NCI-H69 (cell line): ENCODE measurements at places on chromosomes 6 and 20.

DNA sequence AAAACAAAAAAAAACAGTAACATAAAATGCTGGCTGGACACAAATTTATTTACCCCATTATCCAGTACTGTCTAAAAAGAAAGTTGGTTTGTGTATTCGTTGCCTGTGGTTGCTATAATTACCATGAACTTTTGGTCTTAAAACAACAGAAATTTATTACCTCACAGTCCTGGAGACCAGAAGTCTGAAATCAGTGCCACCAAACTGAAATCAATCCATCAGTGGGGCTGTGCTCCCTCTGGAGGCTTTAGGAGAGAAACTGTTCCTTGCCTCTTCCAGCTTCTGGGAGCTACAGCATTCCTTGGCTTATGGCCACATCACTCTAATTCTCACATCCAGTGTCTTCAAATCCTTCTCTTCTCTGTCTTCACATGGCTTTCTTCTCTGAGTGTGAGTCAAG, 79.4 kb downstream of the SNX5 start:
- no peak for DNase-seq

GRCh38 chr6:167560673-167561569, 236.0 kb downstream of the TTLL2 start:
- no peak for DNase-seq

- DNase-seq, result peak; percentile 47
Observed at GRCh38 chr6:28867086-28867409, 56.7 kb downstream of the TRIM27 start.

DNA sequence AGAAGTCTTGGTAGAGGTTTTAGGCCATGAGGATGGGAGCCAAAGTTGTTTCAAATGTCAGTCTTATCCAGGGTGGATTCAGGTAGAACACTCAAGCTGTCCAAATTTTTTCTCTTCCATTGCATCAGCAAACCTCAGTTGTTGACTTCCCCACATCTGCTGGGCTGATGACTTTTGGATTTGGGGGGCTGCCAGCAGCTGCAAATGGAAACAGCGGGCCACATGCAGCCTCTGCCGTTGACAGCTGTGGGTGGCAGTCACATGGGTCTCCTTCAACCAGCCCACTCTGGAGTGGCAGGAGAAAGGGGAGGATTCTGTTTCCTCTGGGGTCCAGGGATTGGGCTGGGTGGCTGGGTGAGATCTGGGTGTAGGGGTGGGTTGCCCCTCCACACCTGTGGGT, 5.8 kb upstream of the MLN start:
- DNase-seq, result no peak

GRCh38 chr6:100311707-100312251, 152.9 kb downstream of the SIM1 start:
- no peak for DNase-seq

GRCh38 chr20:31661625-31662371, 24.1 kb downstream of the COX4I2 start:
- peak; percentile 87 for DNase-seq

DNA sequence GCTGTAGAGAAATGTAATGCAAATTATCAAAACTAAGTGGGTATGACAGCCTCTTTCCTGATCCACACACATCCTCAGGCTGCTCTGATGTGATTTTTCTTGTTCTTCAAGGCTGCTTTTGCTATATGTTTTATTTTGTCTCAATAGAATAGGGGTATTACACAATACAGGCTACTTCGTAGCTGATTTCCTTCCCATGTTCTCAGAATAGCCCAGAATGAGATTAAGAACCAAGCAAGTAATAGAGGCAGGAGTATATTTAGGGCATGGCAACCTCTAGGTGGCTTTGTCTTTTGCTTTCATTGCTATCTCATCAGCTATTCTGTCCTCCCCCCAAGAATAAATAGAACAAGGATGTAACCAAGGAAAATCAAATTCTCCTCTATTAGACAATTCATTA, 241.8 kb downstream of the ALDH8A1 start:
- no peak for DNase-seq

GRCh38 chr20:17914957-17915356, 53.6 kb downstream of the SNX5 start:
- no peak for DNase-seq

- DNase-seq, result no peak
Observed at GRCh38 chr6:6469074-6469473, 119.4 kb upstream of the LY86 start.

DNA sequence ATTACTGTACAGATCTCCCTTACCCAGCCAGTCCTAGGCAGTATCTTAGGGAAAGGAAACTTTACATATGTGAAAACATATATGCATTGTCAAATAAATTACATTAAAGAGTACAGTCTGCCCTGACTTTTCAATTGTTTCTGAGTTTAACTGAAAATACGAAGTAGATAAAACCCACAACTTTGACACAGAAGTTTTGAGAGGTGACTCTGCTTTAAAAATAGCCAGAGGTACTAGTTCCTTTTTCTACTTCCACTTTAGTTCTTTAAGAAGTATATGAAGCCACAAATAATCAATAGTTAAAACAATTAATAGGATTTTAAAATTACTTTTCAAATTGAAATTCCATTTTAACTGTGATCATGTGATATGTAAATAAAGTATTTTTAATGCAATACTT, 62.9 kb downstream of the BMP5 start:
- DNase-seq, result no peak

GRCh38 chr20:47886454-47887041, 101.3 kb upstream of the SULF2 start:
- DNase-seq, result peak; percentile 39

- no peak for DNase-seq
Observed at GRCh38 chr6:168903613-168904345, 349.9 kb downstream of the THBS2 start.

GRCh38 chr6:138104618-138105213, 2.5 kb downstream of the PERP start:
- peak; percentile 81 for DNase-seq

GRCh38 chr6:159450815-159451465, 242.1 kb downstream of the SOD2 start:
- no peak for DNase-seq

DNA sequence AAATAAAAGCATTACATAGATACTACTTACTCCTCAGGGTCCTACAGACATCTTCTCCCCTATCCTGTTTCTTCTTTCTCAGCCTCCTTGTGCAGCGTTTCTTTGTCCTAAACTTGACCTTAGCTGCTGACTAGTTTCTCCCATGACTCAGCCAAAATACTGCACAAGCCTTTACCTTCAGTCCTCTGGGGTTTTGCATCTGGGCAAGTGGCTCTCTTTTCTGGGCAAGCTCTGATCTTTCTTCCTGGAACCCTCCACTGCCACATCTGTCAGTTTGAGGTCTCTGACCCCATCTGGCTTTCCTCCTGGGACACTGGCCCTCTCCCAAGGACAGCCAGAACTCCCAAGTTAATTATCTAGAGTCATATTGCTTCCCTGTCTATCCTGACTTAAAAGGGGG, 838.4 kb downstream of the DHX35 start:
- no peak for DNase-seq

- DNase-seq, result no peak
Observed at GRCh38 chr6:116887168-116887567, 10.1 kb downstream of the RFX6 start.

GRCh38 chr6:16765235-16765634, 4.0 kb upstream of the ATXN1 start:
- DNase-seq, result no peak

DNA sequence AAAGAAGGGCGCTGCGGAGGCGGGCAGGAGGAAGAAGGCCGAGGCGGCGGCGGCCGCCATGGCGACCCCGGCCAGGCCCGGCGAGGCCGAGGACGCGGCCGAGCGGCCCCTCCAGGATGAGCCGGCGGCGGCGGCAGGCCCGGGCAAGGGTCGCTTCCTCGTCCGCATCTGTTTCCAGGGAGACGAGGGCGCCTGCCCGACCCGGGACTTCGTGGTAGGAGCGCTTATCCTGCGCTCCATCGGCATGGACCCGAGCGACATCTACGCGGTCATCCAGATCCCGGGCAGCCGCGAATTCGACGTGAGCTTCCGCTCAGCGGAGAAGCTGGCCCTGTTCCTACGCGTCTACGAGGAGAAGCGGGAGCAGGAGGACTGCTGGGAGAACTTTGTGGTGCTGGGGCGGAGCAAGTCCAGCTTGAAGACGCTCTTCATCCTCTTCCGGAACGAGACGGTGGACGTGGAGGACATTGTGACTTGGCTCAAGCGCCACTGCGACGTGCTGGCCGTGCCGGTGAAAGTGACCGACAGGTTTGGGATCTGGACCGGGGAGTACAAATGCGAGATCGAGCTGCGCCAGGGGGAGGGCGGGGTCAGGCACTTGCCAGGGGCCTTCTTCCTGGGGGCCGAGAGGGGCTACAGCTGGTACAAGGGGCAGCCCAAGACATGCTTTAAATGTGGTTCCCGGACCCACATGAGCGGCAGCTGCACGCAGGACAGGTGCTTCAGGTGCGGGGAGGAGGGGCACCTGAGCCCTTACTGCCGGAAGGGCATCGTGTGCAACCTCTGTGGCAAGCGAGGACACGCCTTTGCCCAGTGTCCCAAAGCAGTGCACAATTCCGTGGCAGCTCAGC, 780 bp downstream of the ZCCHC3 start:
- DNase-seq, result peak; percentile 65

GRCh38 chr6:127459231-127459641, at the start of gene KIAA0408:
Gene KIAA0408 (minus strand): TSS chr6:127459389. CDS start chr6:127453981, 5,408 bp downstream.
- DNase-seq, result peak; percentile 68

DNA sequence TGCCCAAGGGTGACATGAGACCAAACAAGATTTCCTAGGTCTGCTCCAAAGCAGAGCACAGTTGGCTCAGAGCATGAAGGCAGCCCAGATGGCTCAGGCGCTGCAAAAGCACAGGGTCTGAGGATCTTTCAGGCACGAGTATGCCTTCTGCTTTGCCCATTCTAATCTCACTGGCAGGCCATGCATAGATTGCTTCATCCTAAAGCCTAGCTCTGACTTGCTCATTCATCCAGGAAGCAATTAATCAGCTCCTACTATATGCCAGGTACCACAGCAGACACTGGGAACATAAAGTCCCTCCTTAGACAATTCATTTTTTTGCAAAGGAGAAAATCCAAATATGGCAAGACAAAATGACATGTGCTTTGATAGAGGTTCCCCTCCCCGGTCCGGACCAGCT, 31.2 kb downstream of the GPLD1 start:
- no peak for DNase-seq

GRCh38 chr6:13666194-13667105, 45.2 kb downstream of the RANBP9 start:
- DNase-seq, result no peak

DNA sequence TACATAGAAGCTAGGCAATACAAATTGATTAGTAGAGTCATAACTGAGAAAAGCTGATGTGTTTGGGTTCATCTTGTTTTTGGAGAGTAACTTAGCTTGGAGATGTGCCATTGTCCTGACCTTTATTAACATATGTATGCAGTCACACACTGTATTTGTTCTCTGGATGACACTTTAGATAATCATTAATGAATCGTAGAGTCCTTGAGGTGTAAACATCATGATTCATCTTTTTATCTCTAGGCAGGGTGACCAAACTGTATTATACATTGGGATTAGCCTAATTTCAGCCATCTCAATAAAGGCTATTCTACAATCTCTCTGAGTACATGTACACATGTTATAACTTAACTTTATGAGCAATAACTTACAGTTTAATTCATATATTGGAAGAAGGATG, 3.6 kb upstream of the MTCL3 start:
- DNase-seq, result no peak

GRCh38 chr6:134902074-134902861, 47.6 kb downstream of the ALDH8A1 start:
- no peak for DNase-seq

DNA sequence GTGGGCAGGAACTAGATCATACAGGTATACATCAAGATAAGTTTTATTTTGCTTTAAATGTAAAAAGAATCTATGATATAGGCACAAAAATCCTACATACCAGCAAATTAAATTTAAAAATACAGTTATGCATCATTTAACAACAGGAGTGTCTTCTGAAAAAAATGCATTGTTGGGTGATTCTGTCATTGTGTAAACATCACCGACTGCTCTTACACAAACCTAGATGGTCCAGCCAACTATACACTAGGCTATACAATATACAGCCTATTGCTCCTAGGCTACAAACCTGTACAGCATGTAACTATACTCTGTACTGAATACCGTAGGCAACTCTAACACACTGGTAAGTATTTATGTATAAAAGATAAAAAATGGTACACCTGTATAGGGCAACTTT, 139.4 kb downstream of the RNGTT start:
- peak; percentile 41 for DNase-seq

DNA sequence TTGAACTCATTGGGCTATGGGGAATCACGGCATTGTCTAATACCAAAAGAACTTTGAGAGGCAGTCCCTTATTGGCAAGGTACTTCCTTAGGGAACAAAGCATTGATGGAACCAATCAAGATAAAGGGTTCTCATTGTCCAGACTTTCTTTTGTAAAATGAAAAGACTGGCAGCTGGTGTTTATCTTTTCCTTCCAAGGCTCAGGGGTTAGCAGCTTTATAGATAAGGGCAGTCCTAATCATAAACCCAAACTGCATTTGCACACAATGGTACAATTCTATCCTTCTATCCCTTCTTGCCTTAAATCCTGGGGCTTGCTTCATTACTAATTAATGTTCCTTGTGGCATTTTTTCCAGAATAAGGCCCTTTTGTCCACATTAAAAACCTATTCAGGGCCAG, 28.6 kb downstream of the CDK19 start:
- DNase-seq, result no peak

DNA sequence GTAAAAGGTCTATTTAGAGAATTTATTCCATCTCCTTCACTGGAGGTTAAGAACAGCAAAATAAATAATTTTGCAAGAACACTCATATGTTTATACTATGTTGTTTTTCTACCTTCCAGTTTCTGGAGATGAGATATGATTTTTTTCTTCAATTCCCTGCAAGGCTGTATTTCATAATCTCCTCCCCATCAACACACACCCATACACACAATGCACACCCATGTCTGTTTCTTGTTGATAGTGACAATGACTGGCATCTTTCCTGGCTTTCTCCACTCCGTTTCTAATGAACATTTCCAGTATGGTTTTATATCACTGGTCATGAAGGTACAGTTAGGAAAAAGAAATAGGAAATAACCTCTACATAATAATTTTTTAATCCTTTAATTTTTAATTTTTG, 202.1 kb downstream of the ARHGAP18 start:
- no peak for DNase-seq

GRCh38 chr20:50655311-50655880, 35.9 kb downstream of the RIPOR3 start:
- DNase-seq, result no peak

- no peak for DNase-seq
Observed at GRCh38 chr6:167789358-167789757, 37.4 kb upstream of the AFDN start.

GRCh38 chr6:119676230-119676629, 326.7 kb upstream of the MAN1A1 start:
- DNase-seq, result no peak

GRCh38 chr6:148464319-148465010, 121.8 kb downstream of the SASH1 start:
- peak; percentile 65 for DNase-seq

GRCh38 chr6:166636934-166637333, 9.9 kb upstream of the RPS6KA2 start:
- DNase-seq, result no peak

DNA sequence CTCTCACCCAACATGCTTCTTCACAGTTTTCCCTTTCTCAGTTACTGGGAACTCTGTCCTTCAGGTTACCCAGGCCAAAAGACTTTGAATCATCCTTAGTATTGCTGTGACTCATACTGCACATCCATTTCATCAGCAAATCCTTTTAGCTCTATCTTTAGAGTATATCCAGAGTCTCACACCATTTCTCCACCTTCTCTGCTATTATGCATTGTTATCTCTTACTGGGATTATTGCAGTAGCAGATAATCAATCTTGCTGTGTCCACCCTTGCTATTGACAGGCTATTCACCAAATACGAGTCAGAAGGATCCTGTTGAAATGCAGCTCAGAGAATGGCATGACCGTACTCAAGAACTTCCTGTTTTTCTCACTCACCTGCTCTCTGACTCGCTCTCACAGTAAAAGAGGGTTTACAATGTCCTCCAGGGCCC, 57.3 kb downstream of the BCKDHB start:
- no peak for DNase-seq
